DMS153 (cell line): ENCODE measurements at places on chromosomes 7 and 10.

GRCh38 chr10:24902400-24902728 is 50.0 kb downstream of the PRTFDC1 start:
- DNase-seq, result no peak

GRCh38 chr7:28298870-28299518 is 113.3 kb upstream of the CREB5 start:
- peak; percentile 84 for DNase-seq

DNA sequence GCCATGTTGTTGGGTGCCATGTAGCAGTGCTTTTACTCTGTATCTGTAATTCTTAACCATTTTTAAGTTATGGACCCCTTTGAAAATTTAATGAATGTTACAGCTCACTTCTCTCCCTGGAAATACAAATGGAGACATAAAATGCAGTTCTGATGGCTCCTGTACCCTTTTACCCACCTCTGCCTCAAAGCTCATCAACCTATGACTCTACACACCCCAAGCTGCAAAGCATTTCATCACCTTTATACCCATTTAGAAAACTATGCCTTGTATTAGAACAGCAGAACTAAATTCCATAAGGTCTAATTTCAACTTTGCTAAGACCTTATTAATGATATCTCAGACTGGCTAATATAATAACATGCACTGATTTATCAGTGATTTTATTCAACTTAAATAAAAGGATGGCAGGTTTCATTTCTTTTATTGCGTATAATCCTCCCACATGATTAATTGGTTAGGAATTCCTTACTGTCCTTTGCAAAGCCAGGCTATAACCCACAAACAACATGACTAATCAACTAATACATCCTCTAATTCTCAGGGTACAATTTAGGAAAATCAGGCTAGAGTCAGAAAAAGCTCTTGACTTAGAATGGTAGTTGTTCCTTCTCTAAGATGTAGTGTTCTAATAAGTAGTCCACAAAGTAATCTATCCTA is 68.1 kb downstream of the CPEB3 start:
- DNase-seq, result no peak

DNA sequence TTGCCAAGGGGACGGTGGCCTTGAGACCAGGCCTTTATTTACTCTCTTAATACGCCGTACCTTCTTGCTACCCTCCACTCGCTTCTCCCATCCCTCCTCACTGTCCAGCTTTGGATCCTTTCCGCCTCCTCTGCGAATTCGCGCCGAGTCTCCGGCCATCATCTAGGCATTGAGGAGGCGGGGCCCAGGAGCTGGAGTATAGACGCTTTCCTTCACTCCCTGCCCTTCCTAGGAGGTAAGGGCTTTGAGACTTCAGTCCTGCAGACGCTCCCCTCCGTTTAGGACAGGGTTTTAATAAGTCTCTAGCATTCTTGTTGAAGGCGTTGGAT is 538 bp downstream of the TFAM start:
- no peak for DNase-seq

DNA sequence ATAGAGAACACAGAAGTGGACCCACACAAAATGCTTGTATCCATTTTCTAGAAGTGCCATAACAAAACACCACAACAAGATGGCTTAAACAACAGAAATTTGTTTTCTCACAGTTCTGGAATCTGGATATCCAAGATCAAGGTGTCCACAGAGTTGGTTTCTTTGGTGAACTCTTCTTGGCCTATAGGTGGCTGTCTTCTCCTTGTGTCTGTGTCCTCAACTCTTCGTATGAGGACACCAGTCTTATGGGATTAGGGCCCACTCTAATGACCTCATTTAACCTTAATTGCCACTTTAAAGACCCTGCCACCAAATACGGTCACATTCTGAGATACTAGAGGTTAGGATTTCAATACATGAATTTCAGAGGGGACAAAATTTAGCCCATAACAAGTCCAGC is 30.8 kb upstream of the C10orf71 start:
- DNase-seq, result no peak

DNA sequence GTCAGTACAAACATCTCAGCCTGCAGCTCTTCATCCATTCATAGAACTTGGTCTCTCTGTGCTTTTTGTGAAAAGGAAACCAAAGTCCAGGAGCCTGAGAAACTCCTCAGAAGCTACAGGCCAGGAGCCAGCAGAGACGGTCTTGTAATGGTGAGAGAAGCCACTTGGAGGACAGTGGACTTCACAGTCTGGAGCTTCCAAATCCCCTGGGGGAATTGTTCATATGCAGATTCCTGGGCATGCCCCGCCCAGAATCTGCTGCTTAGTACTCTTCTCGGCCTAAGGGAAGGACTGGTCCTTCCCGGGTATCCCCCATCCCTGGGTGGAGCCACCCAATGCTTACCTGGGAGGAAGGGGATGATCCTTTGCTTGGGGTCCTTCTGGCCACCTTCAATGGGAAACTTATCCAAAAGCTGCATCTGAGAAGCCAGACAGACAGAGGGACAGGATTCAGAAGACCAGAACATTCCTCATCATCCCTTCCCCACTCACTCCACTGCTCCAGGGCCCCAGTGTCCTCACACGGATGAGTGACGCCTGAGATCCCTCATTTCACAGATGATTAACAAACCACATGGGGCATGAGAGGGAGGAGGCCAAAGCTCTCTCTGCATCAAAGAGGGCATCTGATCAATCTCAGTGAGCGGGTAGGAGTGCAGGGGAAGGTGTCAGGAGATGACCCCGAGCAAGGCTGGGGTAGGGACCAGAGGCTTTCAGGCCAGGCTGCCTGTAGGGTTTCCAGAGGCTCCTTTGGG is 88.4 kb downstream of the SH3PXD2A start:
- no peak for DNase-seq

GRCh38 chr7:80039251-80039884 is 95.3 kb upstream of the GNAI1 start:
- no peak for DNase-seq

DNA sequence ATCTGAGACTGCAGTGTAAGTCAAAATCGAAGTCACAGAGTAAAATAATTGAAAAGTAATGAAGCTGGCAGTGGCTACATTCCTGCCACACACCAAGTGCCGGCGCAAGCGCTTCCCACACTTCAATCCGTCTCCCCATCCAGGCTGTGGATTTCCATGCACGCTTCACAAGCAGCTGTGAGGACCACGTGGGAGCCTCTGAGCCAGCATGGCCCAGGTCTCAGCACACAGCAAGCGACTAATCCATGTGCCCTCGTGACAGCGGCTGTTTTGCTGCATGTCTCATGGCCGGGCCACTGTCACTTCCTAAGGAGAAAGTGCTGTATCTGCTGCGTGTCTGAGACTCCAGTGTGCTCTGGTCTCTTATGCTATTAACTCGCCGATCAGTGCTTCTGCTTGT is 566.9 kb downstream of the DNAJB6 start:
- DNase-seq, result no peak

GRCh38 chr7:30315589-30315988 is 31.2 kb downstream of the ZNRF2 start:
- DNase-seq, result no peak

DNA sequence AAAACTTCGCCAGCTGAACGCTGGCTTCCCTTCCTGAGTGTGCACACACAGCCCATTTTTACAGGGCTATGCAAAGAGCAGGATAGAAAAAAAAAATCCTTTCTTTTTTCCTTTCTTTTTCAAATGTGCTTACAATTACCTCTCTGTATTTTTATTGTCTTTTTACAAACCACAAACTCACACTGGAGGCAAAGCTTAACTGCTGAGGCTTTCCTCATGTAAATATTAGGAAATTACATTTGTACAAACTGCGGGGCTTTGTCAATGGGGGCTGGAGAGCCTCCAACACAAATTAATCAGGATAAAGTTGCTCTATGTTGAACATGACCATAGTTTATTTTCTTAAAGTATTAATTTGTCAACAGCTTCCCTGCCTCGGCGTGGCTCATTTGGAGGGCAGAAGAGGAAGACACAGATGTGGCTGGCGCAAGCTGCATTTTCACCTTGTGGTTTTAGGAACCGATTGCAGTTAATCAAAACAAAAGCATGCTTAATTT is 411.7 kb upstream of the MKI67 start:
- no peak for DNase-seq

- no peak for DNase-seq
Observed at GRCh38 chr7:81990395-81990794, 220.5 kb upstream of the HGF start.

- DNase-seq, result peak; percentile 96
Observed at GRCh38 chr7:141999058-141999623, 3.5 kb downstream of the MGAM start.

DNA sequence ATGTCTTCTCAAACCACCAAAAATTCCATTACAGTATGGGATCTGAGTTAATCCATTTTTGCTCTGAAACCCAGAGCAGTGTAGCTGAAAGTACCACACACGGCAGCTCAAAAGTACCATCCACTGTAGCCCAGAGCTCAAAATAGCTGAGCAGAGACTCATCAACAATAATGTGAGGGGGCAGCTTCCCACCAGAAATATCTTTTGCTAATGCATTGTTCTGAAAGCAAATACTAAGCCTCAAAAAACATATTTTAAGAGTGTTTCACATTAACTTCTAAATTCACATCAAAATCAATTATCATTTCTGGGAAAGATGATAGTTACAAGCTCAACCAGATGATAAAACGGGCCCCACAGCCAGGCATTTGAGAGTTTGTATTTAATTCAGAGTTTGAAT is 73.7 kb downstream of the ABLIM1 start:
- no peak for DNase-seq

GRCh38 chr7:155576900-155577508 is 30.6 kb upstream of the CNPY1 start:
- no peak for DNase-seq

DNA sequence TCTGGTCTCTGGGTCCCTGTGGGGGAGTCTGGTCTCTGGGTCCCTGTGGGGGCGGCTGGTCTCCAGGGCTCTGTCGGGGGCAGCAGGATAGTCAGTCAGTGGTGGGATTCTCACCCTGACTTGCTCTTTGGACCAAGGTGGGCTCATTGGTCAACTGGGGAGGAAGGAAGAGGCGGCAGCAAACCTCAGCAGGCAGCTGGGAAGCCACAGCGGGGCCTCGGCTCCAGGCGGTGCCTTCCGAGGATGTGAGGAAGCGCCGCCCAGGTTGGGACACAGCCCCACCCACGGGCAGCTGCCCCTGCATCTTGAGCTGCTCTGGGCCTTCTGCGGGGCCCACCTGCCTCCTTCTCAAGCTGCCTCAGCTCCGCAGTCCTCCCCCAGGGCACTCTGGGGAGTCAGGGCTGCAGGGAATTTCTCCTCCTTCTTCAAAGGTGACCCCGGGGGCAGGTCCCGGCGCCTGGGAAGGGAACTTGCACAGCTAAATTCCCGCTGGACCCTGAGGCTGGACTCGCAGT is 20.4 kb upstream of the KNDC1 start:
- no peak for DNase-seq

DNA sequence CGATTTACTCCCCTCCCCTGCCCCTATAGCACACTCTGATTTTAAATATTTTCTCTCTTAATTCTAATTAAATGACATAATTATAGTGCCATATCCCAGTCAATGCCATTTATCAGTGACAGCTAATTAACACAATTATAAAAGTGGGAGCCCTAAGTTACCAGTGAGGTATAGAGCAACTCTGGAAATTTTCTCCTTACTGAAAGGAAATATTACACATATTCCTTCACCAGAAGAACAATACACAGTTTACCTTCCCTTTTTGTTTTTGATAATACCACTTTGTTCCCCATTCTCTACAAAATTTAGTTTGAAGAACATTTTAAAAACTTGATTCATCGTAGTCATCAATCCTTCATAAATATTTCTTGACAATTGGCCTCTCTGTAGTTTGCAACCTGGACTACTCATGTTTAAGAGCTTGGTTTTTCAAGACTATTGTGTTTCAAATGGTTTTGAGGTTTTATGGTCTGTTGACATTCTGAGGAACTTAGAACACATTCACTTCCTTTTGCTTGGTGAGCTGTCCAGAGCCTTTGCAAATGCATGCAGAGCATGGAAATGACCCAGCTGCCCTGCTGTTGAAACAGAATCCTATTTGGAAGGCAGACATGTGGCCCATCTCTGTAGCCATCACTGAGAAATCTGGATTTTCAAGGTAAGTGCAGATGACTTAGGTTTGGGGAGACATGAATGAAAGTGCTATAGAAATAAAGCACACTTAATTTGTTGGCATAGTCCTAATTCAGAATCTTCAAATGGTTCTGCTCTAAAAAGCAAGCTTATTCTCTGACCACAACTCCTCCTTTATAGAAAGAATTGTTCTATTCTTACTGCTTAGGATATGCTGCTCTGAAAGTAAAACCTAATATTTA is at the start of gene GPR141:
TSS of gene GPR141 (plus strand) at position 521 of the 875 bp plus-strand sequence. CDS start 56,628 bp downstream, outside the sequence.
- DNase-seq, result peak; percentile 24

GRCh38 chr7:98879198-98879978 is 1.1 kb downstream of the TRRAP start:
- peak; percentile 29 for DNase-seq

DNA sequence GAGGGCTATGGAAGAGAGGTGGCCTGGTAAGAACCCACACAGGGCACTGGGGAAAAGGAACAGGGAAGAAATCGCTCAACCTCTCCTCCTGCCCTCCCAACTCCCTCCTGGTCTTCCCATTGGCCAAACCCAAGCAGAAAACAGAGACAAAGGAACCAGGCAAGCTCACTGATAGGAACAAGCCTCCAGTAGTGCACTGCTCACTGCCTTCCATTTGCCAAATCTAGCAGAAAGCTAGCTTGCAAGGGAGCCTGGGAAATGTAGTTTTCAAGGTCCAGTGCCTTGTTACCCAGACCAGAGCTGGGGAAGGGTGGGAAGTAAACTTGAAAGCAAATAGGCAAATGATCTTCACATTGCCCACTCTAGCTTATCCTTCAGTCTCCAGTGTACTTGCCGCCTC is 556.1 kb upstream of the AUTS2 start:
- no peak for DNase-seq
